ENCODE measurements at places on chromosomes 6 and 20. TPM values are rescaled to one million over a fixed set of nuclear protein-coding genes. Genes with fewer than 3 reads are reported as not detected.

Gene ETV7
- 0.11 TPM for total RNA-seq

GRCh38 chr6:97813889-97814567, 531.0 kb upstream of the MMS22L start:
- DNase-seq = peak; percentile 6

GRCh38 chr6:7693827-7694226, 32.1 kb upstream of the BMP6 start:
- DNase-seq = no peak

- DNase-seq = no peak
These were observed 3.3 kb downstream of the TDRD6 start for GRCh38 chr6:46690911-46691451.

- DNase-seq = no peak
These were observed 12.9 kb downstream of the OR2J2 start for GRCh38 chr6:29183594-29183993.

- peak; percentile 85 for DNase-seq
These were observed 17.8 kb downstream of the OR2H2 start for GRCh38 chr6:29602564-29603361.

Measured in neural progenitor cell (in vitro differentiated cells).